ENCODE measurements at places on chromosomes 13 and 19. TPM values are rescaled to one million over a fixed set of nuclear protein-coding genes. Genes with fewer than 3 reads are reported as not detected.

Gene HIF3A
- 6.1 TPM for total RNA-seq

Gene VAV1
- total RNA-seq = 0.98 TPM

Gene MYO1F
- 2.5 TPM for total RNA-seq

Gene PTGER1
- total RNA-seq = not detected

Gene CTXN1
- total RNA-seq = 36.6 TPM

Gene ZNF304
- total RNA-seq = 17.9 TPM

Gene INTS6
- 31.7 TPM for total RNA-seq

Gene ZNF534
- 2.7 TPM for total RNA-seq

All from temporal lobe (tissue), 4 donors.